ENCODE measurements at places on chromosomes 12 and 14. TPM values are rescaled to one million over a fixed set of nuclear protein-coding genes. Genes with fewer than 3 reads are reported as not detected.

FBRSL1 gene
- 60.4 TPM for total RNA-seq

CCDC85C gene
- total RNA-seq: 21.4 TPM

EID3 gene
- 2.1 TPM for total RNA-seq

TMEM106C gene
- total RNA-seq: 37.5 TPM

DNA sequence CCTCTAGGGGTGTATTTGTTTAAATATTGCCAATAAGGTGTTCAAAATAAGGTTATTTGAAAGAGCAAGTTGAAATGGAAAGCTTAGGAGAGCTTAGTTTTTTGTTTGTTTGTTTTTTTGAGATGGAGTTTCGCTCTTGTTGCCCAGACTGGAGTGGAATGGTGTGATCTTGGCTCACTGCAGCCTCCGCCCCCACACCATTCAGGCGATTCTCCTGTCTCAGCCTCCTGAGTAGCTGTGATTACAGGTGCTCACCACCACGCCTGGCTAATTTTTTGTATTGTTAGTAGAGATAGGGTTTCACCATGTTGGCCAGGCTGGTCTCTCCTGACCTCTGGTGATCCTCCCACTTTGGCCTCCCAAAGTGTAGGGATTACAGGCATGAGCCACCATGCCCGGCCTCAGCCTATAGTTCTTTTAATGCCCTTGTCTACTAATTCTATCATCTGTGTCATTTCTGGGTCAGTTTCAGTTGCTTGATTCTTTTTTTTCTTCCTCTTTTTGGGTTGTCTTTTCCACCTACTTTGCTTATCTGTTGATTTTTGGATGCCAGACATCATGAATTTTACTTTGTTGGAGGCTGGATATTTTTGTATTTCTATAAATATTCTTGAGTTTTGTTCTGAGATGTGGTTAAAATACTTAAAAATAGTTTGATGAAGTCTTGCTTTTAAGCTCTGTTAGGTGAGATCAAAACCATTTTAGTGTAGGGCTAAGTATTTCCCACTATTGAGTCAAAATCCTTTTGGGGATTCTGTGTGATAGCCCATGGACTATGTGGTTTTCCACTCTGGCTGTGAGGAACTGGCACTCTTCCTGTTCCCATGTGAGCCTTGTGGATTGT, 18.7 kb downstream of the RCOR1 start:
- no peak for DNase-seq

DNA sequence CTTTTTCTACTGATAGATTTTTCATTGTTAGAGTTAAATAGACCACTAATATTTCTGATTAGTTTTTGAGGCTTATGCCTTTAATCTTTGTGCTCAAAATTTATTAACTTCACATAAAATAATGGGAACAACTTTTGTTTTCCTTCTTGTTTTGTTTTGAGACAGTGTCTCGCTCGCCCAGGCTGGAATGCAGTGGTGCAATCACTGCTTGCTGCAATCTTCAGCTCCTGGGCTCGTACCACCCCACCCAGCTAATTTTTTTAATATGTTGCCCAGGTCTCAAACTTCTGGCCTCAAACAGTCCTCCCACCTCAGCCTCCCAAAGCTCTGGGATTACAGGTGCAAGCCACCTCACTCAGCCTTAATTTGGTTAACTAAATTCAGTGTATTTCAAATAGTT, 16.8 kb downstream of the SCFD1 start:
- no peak for DNase-seq

DNA sequence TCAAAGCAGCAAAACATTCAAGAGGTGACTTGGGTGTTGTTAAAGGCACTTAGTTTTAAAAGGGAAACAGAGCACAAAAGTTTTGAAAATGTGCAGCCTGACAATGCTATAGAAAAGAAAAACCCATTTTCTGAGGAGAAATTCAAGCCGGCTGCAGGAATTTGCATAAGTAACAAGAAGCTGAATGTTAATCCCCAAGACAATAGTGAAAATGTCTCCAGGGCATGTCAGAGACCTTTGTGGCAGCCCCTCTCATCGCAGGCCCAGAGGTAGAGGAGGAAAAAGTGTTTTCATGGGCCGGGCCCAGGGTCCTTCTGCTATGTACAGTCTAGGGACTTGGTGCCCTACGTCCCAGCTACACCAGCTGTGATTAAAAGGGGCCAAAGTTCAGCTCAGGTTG, 167.9 kb downstream of the PPFIA2 start:
- DNase-seq: no peak

DNA sequence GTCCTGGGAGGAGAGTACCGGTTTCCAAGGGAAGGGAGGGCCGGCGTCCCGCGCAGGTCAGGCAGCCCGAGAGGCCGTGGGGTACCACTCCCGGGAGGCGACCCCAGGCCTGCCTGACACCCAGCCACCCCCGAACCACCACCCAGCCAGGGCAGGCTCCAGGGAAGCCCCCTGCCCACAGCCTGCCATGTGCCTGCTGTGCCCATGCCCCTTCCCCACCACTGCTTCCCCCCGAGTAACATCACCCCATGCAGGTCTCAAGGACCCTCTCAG, 2.3 kb downstream of the NUDT14 start:
- no peak for DNase-seq

GRCh38 chr12:2836574-2836973, 1.7 kb upstream of the NRIP2 start:
- no peak for DNase-seq

- no peak for DNase-seq
Observed at GRCh38 chr12:121520586-121521086, 60.2 kb downstream of the KDM2B start.

DNA sequence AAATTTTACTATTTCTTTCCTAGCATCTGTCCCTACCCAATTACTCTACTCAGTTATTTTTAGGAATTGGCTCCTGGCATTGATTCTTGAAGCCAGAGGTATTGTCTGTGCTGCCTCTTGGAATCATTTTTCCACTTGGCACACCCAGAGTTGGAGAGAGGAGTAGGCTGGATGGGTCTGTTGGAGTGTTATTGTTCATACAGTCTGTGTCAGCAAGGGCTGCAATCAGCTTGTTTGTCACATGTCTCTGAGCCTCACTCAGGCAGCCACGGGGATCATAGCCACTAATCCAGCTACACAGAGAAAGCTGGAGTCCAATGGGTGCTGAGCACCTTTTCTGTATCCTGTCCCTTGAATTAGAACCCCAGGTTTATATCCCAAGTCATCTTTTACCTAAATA, 176.0 kb upstream of the DYRK2 start:
- DNase-seq: peak; percentile 80

DNA sequence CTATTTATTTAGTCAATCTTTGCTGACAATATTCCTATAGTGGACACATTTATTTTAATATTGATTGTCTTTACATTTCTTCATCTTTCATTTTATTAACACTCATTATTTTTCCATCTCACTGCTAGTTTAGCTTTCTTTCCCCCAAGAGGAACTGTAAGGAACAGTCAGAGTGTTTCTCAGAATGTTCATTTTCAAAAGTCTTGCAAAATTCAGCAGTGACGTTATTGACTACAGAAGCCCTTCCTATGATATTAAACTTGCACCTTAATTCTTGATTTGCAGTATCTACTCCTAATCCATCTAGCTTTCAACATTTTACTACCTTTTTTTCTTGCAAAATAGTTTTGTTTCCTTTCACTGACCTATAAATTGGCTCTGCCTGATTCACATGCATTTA, 13.0 kb downstream of the CLEC2B start:
- no peak for DNase-seq

- DNase-seq: no peak
Observed at GRCh38 chr14:95515080-95515489, 1.4 kb downstream of the SYNE3 start.

DNA sequence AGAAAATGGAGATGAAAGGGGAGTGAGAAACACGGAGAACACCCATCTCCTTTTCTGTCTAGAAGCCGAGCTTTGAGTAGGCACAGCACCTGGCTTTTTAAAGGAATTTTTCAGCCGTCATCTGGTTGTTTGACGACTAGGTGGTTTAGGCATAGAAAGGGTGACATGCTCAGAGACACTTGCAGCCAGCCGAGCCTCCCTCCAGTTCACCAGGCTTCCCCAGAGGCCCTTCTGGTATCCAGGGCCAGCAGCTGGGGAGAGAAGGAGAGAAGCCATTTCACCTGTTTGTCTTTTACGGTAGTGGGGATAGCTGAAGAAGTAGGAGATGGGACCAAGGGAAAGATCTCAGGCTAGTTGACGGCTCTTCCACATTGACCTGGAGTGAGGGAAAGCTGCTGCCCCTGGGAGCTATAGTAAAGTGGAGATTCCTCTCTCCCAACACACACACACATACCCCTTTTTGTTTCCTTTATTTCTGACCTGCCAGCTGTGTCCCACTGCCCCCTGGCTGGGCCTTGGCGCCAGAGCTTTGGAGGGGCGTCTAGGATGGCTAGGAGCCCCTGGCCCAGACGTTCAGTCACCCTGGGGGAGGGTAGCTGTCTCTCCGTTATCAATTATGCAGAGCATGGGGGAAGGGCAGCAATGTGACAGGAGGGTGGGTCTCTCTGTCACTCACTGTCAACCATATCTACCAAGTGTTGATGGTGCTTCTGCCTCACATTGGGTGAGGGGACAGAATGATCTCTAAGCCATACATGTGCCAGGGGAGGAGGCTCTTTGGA, 5.5 kb downstream of the MAP3K12 start:
- DNase-seq: no peak

DNA sequence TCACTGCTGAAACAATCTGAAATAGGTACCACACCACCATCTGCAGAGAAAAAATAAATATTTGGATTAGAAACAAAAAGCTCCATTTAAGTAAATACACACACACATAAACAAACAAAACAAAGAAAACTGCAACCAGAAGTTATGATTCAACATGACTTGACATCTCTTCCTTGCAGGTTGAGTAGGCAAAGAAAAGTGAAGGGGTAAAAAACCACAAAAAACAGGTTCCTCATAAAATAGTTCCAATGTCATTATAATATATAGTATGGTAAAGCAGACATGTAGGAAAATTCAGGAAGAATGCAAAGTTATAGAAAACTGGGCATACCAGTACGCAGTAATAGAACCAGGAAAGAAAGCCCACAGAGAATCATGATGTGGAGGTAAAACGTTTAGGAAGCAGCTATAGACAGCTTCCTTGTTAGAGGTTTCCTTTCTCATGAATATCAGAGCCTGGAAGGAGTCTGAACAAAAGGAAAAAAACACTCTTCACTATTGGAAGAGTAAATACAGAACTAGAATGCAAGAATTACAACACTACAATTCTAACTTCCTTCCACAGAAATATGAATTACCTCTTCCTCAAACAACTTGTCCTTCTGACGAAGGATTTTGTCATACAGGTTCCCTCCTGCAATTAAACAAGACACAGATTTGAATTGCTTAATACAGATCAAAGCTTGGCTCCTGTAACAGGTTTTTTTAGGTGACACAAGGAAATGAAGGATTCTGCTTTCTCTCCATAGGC, 6.1 kb downstream of the NEK9 start:
- DNase-seq: no peak
